ENCODE measurements at places on chromosomes 12 and 14. TPM values are rescaled to one million over a fixed set of nuclear protein-coding genes. Genes with fewer than 3 reads are reported as not detected.
A peak's percentile ranks its signal among the peaks of the same experiment; 100 is the strongest.

DNA sequence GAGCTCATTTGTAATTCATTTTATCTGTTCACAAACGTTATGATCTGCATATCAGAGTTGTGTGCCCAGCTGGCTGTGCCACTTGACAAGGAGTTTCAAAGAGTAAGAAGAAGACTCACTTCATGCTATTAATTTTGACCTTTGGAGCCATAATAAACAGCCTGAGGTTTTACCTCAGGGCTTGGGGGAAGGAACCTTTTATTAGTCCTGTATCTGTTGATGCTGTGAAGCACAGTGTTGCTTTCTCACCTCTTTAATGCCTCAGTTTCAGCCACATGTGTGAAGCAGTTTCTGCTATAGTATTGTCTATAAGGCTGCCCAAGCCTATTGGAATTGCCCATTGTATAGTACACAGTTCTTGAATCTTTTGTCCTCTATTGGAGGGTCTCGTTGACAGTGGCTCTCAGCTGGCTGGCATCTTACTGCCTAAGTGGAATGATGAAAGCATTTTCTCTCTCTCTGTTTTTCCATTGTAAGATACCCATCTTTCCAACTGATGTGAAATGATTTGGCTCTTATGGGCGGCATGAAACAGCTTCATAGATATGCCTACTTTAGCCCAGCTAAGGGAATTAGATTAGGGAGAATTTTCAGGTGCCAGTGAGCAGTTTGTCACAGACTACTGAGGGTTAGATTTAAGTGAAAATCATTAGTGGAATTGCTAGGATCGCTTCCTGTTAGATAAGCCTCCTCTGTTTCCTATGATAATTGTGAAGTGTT, 34.7 kb downstream of the GPATCH2L start:
- DNase-seq = no peak

DNA sequence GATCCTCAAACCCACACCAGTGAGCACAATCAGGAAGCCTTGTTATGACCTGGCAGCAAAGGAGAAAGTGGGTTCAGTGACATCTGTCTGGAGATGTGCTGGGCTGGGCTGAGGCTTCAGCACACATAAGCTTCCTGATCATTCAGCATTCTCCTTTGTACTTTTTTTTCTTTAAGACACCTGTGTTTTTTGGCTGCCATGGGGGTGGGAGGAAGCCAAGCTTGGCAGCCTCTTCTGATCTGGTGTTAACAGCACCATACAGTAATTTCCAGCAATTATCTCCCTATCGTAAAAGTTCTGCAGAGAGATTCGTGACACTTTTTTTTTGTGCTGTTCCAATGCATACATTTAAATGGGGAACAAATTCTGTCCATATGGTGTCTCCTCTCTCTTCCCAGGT, 38.9 kb upstream of the RASSF3 start:
- peak; percentile 15 for DNase-seq

GRCh38 chr12:126974779-126975178, 1292.2 kb upstream of the TMEM132C start:
- DNase-seq = no peak

GRCh38 chr14:68393259-68393658, 399.6 kb downstream of the ZFP36L1 start:
- DNase-seq = no peak

DNA sequence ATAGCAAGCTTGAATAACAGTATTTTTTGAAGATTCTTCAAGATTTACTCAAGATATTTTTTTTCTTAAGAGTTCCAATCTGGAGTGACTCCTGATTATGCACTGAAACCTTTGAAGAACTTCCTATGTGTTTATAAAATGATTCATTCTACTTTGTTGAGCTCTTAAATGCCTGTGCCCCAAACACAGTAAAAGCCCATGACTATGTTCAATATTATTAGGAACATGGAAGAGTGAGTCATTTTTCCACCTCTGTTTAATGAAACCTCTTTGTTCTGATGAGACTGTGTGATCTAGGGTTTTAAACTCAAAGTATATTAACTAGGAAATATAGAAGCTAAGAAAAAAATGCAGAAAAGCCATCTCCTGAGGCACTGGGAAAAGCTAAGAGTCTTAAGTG, 415.0 kb upstream of the FBXO33 start:
- no peak for DNase-seq

DNA sequence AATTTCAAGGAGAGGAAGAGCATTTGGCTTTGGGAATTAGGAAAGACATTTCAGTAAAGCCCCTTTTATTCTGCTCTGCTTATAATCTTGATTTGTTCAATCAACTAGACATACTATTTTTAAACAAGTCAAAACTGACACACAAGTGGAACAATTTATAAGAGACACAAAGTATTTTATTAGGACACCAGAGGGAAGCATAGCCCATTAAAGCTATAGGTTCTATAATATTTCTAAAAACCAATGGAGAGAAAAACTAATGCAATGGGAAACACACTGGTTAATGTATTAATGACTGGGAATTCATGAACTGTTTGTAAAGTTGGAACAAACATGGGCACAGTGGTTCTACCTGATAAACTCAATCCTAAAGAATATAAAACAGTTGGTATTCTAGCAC, 15.3 kb upstream of the CERS5 start:
- no peak for DNase-seq

- no peak for DNase-seq
These were observed 11.9 kb downstream of the PTGDR start for GRCh38 chr14:52279408-52279807.

The EID3 gene
- total RNA-seq = 4.7 TPM

- DNase-seq = no peak
These were observed 132.3 kb downstream of the CHST11 start for GRCh38 chr12:104588921-104589590.

GRCh38 chr14:97539411-97539795, 742.2 kb downstream of the VRK1 start:
- DNase-seq = no peak

The RAD9B gene
- 2.7 TPM for total RNA-seq

The GLIPR1L2 gene
- total RNA-seq = 0.24 TPM

GRCh38 chr14:65210118-65210821, 108.0 kb upstream of the MAX start:
- DNase-seq = no peak

The NYNRIN gene
- total RNA-seq = 0.22 TPM

The CLEC2A gene
- not detected for total RNA-seq

The MMP17 gene
- 0.48 TPM for total RNA-seq
